Myocyte (in vitro differentiated cells): ENCODE measurements at places on chromosomes 13 and 19. TPM values are rescaled to one million over a fixed set of nuclear protein-coding genes. Genes with fewer than 3 reads are reported as not detected.

DNA sequence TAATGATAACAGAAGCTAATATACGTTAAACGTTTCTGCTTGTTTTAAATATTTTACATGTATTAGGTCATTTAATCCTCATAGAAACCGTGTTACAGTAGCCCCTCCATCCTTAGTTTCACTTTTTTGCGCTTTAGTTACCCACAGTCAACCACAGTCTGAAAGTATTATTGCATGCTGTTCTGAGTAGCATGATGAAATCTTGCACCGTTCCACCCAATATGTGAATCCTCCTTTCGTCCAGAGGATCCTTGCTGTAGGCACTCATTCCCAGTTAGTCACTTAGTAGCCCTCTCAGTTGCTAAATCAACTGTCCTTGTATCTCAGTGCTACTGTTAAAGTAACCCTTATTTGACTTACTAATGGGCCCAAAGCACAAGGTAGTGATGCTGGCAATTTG lies 257.8 kb downstream of the ENOX1 start:
- no peak for DNase-seq

- no peak for DNase-seq
These were observed 4.2 kb downstream of the RCBTB2 start for GRCh38 chr13:48528720-48529119.

DNA sequence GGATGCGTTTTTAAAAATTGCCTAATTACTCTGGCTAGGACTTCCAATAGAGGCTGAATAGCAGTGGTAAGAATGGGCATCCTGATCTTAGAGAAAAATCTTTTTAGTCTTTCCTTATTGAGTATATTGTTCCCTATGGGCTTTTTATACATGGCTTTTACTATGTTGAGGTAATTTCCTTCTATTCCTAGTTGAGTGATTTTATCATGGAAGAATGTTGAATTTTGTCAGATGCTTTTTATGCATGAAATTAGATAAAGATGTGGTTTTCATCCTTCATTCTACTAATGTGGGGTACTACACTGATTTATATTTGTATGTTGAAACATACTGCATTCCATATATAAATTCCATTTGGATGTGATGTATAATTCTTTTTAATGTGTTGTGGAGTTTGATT lies 2673.8 kb downstream of the PCDH9 start:
- DNase-seq: no peak

- no peak for DNase-seq
These were observed 166.8 kb downstream of the MAB21L1 start for GRCh38 chr13:35309706-35310105.

- DNase-seq: no peak
These were observed 204.0 kb upstream of the TSHZ3 start for GRCh38 chr19:31553112-31553845.

DNA sequence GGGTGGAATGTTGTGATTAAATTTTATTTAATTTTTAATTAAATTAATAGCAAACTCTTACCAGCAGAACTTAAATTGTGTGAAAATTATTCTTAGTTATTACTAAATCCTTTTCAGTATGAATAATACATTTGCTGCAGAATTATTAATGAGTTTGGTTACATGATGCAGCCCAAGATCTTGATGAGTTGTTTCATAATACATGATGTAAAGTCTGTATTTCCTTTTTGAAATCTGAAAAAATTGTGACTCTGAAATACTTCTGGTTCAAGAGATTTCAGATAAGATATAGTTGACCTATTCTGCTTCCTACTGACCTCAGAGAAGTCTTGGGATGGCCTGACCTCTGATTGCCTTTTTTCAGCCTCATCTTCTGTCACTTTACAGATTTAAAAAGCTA lies 11.1 kb downstream of the SAE1 start:
- no peak for DNase-seq

DNA sequence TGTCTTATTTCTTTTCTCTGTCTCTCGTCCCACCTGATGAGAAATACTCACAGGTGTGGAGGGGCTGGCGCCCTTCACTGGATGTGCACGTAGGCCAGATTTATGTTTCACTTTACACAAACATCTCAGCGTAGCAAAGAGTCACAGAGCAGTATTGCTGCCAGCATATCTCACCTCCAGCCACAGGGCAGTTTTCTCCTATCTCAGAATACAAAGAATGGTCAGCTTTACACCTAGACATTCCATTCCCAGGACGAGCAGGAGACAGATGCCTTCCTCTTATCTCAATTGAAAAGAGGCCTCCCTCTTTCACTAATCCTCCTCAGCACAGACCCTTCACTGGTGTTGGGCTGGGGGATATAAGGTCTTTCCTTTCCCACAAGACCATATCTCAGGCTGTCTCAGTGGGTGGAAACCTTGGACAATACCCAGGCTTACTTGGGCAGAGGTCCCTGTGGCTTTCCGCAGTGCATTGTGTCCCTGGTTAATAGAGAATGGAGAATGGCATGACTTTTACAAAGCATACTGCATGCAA lies 7.2 kb upstream of the ZNF611 start:
- DNase-seq: no peak

DNA sequence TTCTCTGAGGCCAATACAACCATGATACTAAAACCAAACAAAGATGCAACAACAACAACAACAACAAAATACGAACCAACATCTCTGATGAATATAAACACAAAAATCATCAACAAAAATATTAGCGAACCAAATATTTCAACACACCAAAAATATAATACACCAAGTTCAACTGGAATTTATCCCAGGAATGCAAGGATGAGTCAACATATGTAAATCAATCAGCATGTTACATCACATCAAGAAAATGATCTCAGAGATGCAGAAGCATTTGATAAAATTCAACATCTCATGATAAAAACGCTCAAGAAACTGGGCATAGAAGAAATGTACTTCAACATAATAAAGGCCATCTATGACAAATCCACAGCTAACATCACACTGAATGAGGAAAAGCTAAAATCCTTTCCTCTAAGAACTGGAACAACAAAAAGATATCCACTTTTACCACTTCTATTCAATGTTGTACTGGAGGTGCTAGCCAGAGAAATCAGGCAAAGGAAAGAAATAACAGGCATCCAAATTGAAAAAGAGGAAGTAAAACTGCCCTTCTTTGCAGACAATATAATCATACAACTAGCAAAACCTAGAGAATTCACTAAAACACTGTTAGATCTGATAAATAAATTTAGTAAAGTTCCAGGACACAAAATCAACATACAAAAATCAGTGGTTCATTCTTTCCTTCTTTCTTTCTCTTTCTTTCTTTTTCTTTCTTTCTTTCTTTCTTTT lies 2448.7 kb upstream of the PCDH20 start:
- DNase-seq: no peak

DNA sequence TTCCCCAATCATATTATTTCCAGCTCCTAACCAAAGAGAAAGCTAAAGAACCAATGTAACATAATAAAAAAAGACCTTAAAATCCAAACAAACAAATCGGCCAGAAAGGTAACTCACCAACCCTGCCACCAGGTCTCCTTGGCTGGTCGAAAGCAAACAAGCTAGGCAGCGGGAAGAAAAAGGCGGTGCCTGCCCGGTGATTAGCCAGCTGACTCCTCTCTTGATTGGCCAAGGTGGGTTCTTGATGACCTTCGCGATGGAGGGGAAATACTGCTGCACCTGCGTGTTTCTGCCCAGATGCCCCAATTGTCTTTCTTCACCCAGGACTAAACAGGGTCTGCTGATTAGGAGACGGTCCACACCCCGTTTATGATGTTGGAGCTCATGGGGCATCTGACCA lies at the start of gene NLRP11:
TSS of gene NLRP11 (minus strand) at position 154 of the 400 bp plus-strand sequence. CDS start 13,825 bp downstream, outside the sequence.
- no peak for DNase-seq

DNA sequence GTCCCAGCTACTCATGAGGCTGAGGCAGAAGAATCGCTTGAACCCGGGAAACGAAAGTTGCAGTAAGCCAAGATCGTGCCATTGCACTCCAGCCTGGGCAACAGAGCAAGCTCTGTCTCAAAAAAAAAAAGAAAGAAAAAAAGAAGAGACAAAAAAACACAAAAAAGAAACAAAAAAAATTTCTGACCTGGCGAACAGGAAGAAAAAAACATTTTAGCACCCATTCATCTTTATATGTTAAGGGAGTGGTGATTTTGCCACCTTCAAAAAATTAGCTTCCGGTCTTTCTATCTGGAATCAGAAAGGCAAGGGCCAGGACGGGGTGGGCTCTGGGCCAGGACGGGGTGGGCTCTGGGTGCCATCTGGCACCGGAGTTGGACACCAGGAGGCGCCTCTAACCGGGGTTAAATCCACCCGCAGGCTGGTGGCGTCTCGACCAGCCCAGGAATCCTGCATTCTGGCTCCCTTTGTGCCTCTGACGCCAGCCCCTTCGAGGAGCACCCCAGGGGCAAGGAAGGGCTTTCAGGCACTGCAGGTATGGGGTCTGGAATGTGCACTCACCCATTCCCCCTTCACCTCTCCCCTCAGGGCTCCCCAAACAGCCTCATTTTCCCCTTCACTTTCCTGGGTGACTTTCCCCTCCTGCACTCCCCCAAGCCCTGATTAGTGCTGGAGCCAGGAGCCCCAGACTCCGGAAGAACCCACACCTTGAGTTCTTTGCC lies 10.4 kb upstream of the ZSWIM4 start:
- peak; percentile 77 for DNase-seq

DNA sequence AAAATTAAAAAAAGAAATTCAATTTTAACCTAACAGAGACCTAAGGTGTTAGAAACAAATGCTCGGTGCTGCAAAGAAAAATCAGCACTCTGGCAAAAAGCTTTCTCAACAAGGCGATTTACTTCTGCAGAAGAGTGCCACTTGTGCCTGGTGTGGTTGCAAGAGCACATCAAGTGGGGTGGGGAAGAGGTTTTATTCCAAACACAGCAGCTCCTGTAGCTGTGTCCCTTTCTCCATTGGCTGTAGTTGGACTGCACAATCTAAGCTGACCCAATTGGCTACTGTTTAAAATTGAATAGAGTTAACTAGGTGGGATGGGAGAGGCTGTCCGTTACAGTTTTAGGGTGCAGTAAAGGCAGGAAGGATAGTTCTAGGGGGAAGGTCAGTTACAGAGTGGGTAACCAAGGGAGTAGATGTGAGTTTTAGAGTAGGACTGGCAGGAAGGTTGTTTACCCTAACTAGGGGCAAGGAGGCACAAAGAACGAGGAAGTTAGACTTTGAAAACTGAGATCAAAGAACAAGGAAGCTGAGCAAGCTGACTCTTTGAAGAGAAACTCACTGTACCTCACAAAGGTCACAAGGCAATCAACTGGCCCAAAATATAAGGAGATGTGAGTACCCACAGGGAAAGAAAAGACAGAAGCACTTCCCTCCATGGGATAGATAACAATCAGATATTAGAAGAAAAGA lies 145.7 kb downstream of the LIG4 start:
- no peak for DNase-seq

GRCh38 chr13:108437496-108437895 lies 168.0 kb downstream of the TNFSF13B start:
- no peak for DNase-seq

DNA sequence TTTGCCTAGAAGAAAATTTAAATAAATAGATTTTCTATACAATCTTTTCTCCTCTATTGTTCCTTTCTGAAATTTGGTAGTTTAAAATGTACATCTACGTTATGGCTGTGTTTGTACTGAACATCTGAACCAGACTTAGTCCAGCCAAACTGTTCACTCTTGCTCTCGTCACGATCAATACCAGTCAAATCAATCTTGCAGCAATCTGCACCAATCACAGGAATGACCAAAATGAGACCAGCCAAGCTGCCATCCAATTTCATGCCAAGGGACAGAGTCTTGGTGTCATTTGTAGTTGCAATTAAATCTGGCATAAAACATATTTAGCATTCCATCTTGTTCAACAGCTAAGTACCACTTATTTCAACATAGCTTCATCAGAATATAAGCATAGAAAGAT lies 156.6 kb downstream of the IRS2 start:
- no peak for DNase-seq

DNA sequence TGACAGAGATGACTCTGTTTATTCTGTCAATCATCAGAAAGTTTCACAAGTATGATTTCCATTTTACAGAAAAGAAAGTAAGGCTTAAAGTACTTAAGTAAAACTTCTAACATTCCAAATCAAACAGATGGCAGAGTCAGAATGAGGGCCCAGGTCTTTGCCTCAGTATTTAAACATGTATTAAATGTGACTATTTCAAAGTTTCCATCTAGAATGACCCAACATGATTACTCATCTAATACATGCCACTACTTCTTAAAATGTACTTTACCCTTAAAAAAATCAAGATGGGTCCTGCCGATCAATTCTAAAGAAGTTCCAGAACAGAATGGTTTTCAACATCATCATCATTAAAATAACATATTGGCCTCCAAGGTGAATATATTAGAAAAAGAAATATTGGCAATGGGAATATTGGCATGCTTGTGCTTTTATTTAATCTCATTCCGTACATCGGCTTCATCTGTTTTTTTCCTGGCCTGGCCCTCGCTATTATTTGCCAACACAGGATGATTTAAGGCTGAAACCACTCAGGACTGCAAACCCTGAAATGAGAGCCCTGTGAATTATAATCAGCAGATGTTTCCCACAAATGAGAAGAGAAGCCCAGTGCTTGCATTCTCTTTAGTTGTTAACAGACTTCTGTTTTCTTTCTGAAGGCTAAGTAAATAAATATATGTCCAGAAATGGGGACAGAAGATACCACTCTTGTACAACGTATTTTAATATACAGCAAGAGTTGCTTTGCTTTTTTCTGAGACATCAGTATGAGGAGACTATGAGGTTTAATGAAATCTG lies 340.0 kb downstream of the DNAJC15 start:
- DNase-seq: peak; percentile 66

DNA sequence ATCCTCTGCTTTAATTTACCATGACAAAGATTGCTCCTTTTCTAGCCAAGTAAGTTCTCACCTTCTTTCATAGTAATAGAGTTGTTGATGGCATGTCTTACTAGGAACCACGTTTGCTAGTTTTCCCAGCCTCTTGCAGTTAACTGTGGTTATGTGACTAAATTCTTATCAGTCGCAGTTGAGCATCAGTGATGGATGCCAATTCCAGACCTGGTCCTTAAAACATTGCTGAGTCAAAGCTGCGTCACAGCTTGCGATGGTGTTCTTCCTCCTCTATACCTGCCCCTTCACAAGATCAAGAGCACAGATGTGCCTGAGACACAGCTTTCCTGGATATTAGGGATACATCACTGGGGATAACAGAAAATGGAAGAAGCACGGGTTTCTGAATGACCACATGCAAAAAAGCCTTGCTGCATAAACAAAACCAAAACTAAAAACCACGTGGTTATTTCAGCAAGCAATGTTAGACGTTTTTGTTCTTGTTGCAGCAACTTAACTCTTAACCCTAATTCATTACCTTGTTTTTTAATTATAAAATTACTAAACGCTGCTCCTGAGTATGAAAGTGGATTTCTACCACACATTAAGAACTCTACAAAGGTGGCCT lies 97.6 kb upstream of the DACH1 start:
- no peak for DNase-seq

IZUMO4 gene
- 7.2 and 8.2 TPM in 2 replicates for total RNA-seq

SMARCA4 gene
- 80.2 and 89.3 TPM in 2 replicates for total RNA-seq

ATP12A gene
- not detected in 2 replicates for total RNA-seq

GRIK5 gene
- total RNA-seq: 0.13 TPM in 1 of 2 replicates, not detected in the other

KIR3DL2 gene
- total RNA-seq: not detected in 2 replicates

ZNF765 gene
- total RNA-seq: 8.9 and 15.6 TPM in 2 replicates

CD22 gene
- 0.05 TPM in 1 of 2 replicates, not detected in the other for total RNA-seq

ODAD3 gene
- total RNA-seq: 0.10 and 0.32 TPM in 2 replicates

ZNF135 gene
- 0.51 and 0.62 TPM in 2 replicates for total RNA-seq

JAK3 gene
- 0.47 TPM in 1 of 2 replicates, not detected in the other for total RNA-seq

C5AR2 gene
- total RNA-seq: not detected in 2 replicates

PPP6R1 gene
- 64.6 and 68.0 TPM in 2 replicates for total RNA-seq

PSG7 gene
- total RNA-seq: not detected in 2 replicates
